HL-60 (cell line): ENCODE measurements at places on chromosomes 7 and 10.

- DNase-seq = no peak
Observed at GRCh38 chr10:112203328-112204076, 19.9 kb upstream of the GPAM start.

- no peak for DNase-seq
Observed at GRCh38 chr10:110073896-110074295, 66.1 kb downstream of the ADD3 start.

- DNase-seq = no peak
Observed at GRCh38 chr10:34884272-34884952, 69.3 kb upstream of the PARD3 start.

GRCh38 chr7:46685051-46685450 is 764.0 kb upstream of the IGFBP3 start:
- no peak for DNase-seq

- no peak for DNase-seq
Observed at GRCh38 chr10:124359336-124359832, 59.3 kb downstream of the OAT start.

- DNase-seq = no peak
Observed at GRCh38 chr7:137801003-137801402, 45.8 kb downstream of the DGKI start.

DNA sequence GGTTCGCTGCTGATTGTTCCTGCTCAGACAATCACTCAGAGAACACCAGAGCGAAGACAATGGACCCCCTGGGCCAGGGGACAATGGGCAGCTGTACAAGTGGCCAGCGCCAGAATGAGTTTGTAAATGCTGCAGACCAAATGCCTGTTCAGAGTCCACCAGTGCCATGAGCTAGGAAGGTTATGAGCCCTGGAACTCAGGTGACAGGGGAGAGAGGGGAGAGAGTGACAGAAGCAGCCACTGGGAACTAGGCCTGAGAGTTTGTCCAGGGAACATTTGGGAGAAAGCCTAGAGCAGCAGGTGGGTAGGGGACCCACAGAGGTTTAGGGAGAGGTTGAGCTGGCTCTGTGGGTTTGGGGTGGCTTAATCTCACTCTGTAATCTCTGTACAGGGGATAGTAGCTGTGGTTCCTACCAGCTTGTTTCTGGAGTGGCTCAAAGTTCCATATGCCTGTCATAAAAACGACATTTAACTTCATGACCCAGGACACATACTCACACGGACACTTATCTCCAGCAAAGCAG is 60.4 kb downstream of the C10orf105 start:
- DNase-seq = no peak

GRCh38 chr7:106488465-106488864 is 172.5 kb downstream of the CCDC71L start:
- no peak for DNase-seq

DNA sequence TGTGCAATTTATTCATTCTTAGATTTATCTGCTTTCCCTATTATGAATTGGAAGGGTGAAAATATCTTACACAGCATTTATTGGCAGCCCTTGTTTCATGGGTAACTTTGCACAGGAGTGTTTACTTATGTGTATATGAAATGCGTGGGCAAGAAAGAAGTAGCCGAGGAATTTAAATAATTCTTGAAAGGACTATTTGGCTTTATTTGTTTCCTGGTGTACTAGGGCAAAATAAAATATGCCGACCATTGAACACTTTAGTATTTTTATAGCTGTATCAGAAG is 93.7 kb downstream of the ARID5B start:
- DNase-seq = no peak

DNA sequence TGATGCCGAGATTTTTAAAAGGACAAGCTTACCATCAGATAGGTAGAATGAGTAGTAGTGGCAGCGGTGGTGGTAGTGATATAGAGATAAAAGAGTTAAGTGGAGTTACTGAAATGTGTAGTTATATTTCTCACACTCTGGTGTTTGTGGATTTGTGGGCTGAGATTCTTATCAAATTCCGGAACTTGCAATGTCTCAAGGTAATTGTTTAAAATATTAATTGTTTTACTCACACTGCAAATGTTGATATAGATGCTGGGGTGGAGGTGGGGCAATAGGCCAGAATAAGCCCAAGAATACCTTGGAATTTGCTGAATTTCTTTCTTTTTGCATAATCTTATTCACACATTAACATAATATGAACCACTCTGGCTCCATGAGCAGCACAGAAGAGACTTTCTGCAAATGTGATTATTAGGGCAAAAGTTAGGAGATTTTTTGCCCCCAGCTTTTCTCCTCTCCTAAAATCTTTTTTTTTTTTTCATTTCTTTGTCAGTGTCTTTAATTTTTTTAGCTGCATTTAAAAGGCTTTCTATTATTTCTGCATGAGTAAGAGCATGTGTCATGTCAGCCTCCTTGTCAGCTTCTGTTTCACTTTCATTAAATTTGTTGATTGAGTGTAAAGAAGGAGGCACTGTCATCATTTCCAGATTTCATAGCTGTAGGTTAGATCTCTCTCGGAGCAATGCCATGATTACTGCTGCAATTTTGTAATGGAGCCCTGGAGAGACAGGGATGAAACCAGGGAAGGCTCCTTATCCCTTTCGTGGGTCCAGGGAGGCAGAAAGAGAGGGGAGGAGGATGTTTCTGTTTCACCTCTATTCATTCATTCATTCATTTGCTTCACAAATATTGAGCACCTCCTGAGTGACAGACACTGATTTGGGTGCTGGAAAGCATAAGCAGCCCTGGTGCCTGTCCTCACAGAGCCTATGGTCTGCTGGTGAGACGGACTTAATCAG is 13.1 kb upstream of the SGMS1 start:
- no peak for DNase-seq

- no peak for DNase-seq
Observed at GRCh38 chr10:83592337-83592935, 546.9 kb upstream of the GHITM start.

DNA sequence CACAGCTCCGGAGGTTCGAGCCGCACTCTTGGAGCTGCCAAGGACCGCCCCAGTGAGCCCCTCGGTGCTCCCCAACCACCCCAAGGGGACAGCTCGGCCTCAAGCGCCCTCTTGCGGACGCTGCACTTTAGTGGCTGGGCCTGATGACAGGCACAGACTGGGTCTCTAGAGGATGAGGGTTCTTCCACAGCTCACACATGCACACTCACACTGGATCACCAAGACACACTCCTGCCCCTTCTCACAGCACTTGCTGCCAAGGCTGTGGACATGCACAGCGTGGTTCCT is 2.1 kb downstream of the RET start:
- DNase-seq = no peak

DNA sequence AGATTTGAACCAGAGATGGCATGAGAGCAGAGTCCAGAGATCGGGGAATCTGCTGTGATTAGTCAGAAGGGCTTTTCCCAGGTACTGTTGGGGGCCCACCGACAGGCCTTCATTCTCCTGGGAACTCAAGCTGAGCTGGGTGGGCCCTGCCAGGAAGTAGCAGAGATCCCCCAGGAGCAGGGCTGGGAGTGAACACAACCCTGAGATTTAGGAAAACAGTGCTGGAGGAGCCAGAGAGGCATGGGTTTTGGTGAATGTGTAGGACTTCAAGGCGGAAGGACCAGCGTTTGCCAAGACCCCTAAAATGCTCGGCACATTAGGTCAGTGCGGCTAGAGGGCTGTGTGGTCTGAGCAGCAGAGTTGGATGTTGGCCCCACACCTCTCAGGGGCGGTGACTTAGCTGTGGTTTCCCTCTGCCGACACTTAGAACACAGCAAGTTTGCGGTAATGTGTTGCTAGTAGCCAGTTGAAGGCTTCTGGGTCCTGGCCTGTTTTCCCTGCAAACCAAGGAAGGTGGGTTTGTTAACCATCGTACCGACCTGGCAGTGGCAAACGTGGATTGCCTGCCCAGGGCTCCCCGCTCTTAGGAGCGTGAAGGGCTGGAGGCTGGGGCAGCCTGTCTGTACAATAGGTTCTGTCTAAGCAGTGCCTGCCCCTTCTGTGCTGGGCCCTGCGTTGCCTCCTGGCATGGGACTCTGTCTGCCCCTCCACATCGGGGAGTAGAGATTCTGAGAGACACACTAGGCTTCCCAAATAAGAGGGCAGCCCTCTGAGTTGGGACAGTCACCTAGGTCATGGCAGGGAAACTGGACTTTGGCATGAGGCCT is 14.0 kb downstream of the NACAD start:
- no peak for DNase-seq

DNA sequence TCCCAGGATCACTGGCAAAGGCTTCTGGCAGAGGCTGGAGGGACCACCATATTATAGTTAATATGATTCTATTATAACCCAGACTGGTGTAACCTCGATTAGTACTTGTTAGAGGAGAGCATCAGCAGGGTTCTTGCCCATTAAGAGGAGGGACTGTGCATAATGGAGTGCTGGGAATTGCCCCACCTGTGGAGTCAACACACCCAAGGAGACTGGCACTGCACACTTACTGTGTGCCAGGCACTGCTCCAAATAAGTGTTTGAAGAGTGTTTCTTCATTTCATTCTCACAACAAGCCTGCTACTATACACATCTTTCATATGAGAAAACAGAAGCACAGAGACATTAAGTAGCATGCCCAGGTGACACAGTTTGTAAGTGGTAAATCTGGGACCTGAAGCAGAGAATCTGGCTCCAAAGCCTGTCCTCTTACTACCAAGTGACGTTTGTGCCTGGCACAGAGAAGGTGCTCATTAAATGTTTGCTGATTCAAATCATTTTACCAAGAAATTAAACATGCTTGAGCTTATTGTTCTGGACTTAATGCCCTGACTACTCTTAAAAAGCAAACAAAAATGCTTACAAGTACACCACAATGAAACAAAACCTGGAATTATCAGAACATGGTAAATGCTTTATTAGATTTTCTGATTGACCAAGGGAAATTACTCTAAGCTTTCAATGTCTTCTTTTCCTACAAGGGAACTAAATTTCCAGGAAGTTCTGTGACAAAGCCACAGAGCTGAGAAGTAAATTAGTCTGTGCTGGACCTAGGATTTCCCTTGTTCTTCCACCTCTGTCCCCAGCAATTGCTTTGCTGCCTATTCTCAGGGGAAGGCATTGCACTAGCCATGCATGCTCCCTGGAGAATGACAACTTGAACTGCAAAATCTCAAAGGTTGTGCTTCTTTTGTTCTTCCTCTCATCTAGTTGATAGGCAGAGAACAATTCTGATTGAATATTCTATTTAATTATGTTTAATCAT is 809 bp downstream of the SLC13A1 start:
- no peak for DNase-seq

GRCh38 chr7:111765751-111766643 is 203.7 kb upstream of the IMMP2L start:
- DNase-seq = no peak

DNA sequence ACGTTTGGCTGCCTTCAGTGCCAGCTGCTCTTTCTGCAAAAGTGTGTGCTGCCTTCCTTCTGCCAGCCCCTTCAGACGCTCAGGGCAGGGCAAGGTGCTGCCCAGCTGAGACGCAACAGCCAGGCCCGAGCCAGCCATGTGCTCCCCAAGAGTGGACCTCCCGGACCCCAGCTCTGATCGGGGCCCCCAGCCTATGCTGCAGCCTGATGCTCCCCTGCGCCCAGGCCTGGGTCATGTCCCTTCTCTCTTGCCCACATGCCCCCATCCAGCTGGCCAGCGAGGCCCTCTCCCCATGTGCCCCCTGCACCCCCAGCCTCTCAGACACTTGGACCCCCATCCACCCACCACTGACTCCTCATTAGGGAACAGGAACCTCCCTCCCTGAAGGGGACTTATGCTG is 17.8 kb downstream of the WDR86 start:
- no peak for DNase-seq

DNA sequence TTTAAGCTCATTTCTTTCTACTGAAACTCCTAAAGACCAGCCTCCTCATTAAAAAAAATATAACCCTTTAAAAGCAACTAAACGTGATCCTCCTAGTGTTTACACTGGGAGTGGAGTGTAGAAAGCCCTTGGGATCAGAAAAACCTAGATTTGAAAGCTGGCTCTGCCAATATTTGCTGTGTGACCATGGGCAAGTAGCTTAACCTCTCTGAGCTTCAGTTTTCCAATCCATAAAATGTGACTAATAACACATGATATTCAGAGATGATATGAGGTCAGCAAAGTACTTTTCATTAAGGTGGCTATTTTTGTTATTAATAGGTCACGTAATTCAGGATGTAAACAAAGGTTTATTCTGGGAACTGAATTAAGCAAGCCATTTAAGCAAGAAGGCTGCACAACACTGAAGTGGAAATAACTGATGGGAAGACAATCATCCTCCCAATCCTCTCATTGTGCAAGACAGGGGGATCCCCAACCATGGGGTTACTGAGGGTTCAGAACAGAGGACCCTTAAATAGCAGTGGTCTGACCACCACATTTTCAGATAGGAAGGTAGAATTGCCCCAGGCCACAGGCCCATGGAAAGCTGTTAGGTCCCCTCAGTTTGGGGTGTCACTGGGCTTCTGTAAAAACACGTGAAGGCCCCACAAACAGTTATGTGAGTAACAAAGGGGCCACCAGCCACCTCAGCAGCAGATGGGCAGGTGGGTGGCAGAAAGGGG is 49.1 kb upstream of the EEPD1 start:
- no peak for DNase-seq

GRCh38 chr10:78868861-78869260 is 199.9 kb upstream of the ZMIZ1 start:
- DNase-seq = no peak

- DNase-seq = no peak
Observed at GRCh38 chr10:132710036-132710686, 75.8 kb downstream of the NKX6-2 start.

DNA sequence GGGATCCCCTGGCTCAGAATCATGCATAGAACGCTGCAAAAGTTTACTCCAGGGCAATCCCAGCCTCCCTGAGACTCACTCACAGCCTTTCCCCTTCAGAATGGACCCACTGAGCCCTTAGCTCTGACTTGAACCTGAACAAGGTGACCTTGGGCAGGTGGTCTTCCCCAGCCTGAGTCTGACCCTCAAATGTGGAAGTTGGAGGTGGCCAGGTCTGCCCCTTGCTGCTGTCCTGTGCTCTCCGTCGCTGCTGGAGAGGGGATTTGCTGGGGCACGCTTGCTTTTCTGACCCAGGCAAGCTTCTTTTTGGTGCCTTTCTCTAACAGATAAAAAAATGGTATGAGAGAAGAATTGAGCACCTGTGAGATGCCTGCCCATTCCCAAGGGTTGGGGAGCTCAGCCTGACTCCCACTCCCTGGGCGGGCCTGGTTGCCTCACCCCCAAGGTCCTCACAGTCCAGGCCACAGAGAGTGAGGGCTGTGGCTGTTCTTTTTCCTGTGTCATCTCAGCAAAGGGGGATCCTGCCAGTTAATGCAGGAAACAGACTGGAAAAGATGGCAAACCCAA is 46.6 kb upstream of the IGFBP3 start:
- DNase-seq = no peak

GRCh38 chr10:26939290-26939961 is 78.7 kb upstream of the ABI1 start:
- no peak for DNase-seq

DNA sequence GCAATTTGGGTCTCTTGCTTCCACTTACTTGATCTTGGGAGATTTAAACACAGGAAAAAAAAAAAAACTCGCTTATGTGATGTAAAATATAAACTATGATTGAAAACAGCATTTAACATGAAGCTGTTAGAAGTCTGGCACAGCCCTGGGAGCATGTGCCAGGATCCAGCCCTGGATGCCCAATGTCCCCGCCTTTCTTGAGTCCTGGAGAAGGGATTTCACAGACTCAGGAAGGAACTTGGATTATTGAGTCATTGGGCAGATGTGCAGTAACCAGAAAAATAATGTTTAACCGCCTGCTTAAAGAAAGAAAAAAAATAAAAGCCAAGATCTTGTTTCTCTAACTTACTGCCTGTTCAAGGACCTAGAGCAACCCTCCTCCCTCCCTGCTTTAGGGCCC is 3.7 kb upstream of the JCAD start:
- no peak for DNase-seq
